ENCODE measurements at places on chromosomes 7 and 10. TPM values are rescaled to one million over a fixed set of nuclear protein-coding genes. Genes with fewer than 3 reads are reported as not detected.

CALHM2 gene
- total RNA-seq = 19.0 TPM

PARG gene
- total RNA-seq = 15.6 TPM

CAPZA2 gene
- total RNA-seq = 47.6 TPM

SAMD9L gene
- 2.7 TPM for total RNA-seq

AGBL3 gene
- total RNA-seq = 0.15 TPM

AKR1D1 gene
- total RNA-seq = not detected

SMKR1 gene
- total RNA-seq = not detected

CUZD1 gene
- 0.45 TPM for total RNA-seq

ADCYAP1R1 gene
- total RNA-seq = not detected

GJD4 gene
- not detected for total RNA-seq

SLC18A3 gene
- not detected for total RNA-seq

GJC3 gene
- not detected for total RNA-seq
